ENCODE measurements at places on chromosomes 6 and 20.
A peak's percentile ranks its signal among the peaks of the same experiment; 100 is the strongest.

DNA sequence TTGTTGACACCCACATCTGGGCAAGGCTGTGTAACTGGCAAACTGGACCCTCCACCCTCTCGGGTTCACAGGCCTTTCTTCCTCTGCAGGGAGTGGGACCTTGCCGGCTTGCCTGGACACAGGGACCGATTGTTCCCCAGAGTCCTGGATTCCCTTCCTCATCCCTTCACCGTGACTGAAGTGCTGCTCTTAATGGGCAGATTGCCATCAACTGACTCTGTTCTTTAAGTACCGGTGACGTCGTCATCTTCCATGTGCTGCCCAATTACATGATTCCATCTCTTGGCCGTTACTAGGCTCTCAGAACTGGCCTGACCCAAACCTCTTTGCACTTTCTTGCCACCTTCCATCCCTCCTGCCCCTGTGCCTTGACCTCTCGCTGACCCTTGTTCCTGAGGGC, 85.4 kb downstream of the EYA4 start:
- no peak for DNase-seq

GRCh38 chr20:59023616-59024015, 4.4 kb downstream of the TUBB1 start:
- DNase-seq, result no peak

DNA sequence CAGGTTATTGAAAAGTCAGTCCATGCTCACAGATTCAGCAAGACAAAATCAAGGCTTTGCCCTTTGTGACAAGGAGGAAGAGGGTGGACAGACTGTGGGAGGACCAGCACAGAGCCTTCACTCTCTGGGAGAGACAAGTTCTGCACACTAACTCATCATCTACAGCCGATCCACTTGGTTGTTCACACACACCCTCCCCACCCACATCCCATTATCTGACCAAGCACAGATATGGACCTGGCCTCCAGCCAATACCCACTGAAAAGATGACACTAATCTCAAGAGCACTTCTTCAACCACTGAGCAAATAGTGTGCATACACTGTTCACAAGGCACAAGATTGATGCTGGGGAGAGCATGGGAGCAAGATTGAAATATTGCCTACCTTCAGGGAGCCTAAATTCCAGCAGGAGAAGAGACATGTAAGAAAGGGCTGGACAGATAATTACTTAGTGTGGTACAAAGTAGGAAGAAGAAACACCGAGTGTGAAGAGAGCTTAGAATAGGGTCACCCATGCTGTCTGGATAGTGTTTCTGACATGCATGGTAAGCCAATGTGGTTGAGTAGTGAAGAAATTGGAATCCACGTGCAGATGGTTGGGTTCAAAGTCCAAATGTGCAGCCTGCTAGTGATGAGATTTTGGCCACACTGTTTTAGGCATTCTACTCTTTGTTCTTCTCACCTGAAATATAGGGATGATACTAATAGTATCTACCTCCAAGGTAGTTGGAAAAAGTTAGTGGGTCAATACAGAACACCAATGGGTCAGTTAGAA, 21.7 kb upstream of the IL17A start:
- no peak for DNase-seq

DNA sequence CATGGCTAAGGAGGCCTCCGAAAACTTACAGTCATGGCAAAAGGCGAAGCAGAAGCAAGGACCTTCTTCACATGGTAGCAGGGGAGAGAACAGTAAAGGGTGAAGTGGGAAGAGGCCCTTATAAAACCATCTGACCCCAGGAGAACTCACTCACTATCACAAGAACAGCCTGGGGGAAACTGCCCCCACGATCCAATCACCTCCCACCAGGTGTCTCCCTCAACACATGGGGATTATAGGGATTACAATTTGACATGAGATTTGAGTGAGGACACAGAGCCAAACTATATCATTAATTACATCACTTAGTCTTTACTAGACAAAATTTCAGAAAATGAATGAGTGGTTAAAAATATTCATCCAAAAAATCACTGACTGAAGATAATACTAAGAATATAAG, 453.6 kb downstream of the COL12A1 start:
- no peak for DNase-seq

GRCh38 chr6:47836639-47837038, 54.8 kb downstream of the OPN5 start:
- DNase-seq, result no peak

GRCh38 chr6:153170511-153170910, 39.4 kb upstream of the RGS17 start:
- no peak for DNase-seq

DNA sequence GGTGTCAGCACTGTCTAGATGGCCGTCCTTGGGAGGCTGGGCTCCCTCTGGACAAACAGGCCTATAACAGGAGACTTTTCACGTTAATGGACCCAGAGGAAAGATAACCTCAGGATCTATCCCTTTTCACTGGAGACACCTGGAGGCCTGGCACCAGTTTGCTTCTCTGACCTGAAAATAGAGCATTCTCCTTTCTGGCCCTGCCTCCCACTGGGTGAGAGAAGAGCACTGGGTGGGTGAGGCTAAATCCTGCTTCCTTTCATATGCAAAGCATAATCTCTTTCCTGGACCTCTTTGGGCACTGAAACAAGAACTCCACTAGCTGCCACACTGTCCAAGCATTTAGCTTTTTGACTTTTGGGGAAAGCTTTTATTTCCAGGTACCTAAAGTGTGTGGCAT, 78.3 kb downstream of the FOXO3 start:
- no peak for DNase-seq

- peak; percentile 86 for DNase-seq
Measured at GRCh38 chr20:57947421-57948179, 237.8 kb upstream of the PMEPA1 start.

GRCh38 chr6:165804331-165805066, 141.5 kb upstream of the PDE10A start:
- peak; percentile 41 for DNase-seq

GRCh38 chr6:2752477-2753109, 1.9 kb upstream of the MYLK4 start:
- DNase-seq, result no peak

GRCh38 chr6:111943726-111944125, 70.5 kb upstream of the FYN start:
- DNase-seq, result no peak

DNA sequence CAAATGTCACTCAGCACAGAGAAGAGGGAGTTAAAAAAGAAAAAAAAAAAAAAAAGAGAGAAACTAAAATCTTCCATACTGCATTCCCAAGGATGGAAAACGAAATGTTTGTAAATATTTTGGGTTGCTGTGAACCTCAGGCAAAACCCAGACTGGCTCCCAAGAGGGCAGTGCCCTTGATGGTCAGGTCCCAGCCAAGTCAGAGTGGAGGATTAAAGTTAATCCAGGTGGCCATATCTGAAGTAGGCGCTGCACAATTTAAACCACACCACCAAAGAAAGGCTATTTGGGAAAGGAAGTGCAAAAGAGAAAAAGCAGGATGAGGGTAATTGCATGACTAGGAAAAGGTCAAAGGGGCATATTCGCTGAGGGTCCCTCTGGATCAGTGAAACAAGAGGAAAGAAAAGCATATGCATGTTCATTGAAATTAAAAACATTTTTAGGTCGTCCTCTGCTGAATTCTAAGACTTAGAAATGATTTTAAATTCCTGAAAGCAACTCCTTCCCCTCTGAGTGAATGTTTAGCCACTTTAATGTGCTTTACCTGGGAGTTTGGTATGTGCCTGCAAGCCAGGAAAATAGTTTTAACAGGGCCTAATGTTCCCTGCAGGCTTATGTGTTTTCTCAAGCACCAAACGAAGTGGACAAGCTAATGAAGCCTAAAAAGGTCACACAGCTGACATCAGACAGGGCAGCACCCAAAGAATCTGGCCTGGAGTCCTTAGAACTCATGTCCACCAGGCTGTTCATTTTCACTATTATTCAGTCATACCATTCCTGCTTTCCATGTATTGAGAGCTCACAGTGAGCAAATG, 159.1 kb downstream of the HACE1 start:
- DNase-seq, result no peak

GRCh38 chr20:47914792-47915191, 129.5 kb upstream of the SULF2 start:
- no peak for DNase-seq

GRCh38 chr6:88013015-88013414, 34.6 kb upstream of the SPACA1 start:
- no peak for DNase-seq

DNA sequence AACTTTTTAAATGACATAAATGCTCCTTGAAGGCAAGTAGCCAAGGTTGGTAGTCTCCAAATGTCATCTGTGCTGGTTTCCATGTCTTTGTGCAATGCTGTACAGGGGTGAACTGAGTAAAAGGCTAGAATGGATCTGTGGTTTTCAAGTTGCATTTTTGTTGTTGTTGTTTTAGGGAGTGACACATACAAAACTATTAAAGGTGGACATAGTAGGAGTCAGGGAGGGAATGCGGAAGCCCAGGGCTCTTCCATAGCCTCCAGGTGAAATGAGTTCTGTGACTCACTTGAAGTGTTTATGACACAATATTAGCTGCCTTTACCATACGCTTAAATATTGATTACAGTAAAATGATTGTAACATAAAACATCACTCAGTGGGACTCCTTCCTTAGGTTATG, 22.5 kb upstream of the QKI start:
- no peak for DNase-seq

DNA sequence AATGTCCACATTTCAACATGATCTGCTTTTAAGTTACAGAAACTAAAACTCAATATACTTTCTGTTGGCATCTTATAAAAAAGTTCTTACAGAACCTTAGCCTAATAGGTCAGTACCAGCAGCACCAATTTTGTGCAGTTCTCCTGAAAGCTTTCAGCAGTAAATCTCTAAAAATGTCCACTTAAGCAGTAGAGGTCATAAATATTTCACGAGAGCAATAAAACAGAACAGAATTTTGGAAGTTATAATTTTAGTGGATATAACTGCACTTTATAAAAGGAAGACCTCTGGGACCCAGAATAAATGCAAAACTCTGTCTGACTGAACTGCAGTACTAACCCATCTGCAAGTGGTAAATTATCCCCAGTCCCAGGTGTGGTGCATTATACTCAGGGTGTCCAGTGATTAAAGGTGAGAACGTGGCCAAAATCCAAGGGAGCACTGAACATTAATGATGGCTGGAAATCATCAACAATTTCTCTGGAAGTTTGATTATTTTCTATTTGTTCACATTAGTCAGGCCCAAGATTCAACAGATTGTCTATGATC, 172.6 kb upstream of the RSPO3 start:
- DNase-seq, result no peak

DNA sequence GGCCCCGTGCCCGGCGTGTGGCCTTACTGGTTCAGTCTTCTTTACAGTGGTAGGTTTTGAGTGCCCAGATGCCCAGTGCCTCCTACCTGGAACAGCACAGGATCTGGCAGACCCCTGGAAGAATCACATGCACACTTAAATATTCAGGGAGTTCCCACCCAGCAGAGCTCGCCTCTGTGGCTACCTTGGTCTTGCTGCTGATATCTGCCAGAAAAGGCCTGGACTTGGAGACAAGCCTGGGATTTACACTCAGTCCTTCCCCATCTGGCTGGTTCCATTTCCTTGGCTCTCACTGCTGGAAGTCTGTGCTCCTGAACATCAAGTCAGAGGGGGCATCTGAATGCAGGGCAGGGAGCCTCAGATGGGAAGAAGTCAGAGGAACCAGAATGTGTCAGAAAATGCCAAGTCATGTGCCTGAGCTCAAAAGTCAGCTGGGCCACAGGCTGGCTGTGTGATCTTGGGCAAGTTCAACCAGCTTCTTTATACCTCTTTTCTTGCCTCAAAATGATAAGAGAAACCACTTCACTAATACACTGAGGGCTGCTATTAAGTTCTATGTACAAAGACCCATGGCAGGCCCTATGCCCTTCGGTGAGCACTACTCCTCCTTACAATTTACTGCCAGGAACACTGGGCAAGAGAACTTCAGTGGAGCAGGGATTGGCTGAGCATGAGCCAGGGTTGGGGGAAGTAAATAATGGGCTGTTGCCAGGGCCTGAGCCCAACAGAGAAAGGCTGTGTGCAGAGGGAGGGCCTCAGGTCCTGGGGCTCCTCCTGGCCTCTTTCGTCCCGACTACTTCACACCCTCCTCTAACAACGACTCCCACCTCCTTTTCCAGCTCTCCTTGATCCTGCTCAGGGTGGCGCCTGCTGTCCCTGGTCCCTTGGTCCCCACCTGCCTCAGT, 158.1 kb upstream of the PROKR2 start:
- DNase-seq, result no peak

DNA sequence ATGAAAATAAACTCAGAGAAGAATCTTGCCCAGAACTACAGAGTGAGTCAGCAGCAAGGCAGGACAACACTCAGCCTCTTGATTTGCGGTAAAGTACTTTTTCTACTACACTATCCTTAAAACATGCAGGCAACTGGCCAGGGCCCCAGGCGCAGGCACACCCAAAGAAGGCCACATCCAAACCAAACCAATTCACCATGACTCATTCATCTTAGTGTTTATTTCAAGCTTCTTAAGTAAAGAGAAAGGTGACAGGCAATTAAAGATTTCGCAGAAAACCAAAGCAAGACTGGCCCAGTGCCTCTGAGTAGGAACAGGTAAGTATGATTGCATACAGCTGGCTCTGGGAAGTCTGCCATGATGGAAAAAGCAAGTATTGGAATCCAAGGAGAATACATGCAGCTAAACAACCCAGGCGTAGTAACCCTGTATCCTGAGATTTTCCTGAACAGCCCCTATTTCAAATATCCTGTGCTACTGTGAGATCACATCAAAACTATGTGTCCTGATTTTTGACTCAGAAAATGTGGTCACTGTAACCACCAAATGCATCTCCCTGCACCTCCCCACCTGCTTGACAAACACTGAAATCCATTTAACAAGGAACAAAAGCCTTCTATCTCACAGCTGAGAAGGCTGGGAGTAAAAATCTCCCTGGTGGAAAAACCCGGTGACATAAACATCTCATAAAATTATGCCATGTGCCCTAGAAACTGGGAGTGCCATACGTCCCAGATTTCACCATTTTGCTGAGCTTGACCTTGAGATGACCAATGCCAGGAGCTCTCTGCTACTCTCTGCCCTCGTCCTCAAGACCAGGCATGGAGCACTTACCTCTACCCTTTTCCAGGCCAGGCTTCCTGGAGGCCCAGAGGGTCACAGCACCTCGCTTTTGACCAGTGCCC, 12.4 kb downstream of the WFDC3 start:
- peak; percentile 93 for DNase-seq

DNA sequence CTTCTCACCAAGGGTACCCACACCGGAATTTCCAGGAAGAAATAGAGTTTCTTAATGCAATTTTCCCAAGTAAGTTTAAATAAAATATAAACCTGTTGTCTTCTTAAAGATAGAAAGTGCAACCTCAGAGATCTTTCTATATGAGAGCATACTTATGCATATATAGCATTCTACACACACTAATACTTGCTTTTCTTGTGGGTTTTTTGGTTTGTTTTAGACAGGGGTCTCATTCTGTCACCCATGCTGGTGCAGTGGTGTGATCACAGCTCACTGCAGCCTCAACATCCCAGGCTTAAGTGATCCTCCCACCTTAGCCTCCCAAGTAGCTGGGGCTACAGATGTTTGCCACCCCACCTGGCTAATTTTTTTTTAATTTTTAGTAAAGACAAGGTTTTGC, 15.7 kb downstream of the AMD1 start:
- no peak for DNase-seq

GRCh38 chr6:134706806-134707205, 243.1 kb downstream of the ALDH8A1 start:
- no peak for DNase-seq

- DNase-seq, result no peak
Measured at GRCh38 chr20:62232194-62232593, 6.1 kb upstream of the OSBPL2 start.

GRCh38 chr20:11502061-11502460, 415.6 kb upstream of the BTBD3 start:
- DNase-seq, result no peak

- DNase-seq, result no peak
Measured at GRCh38 chr6:127506894-127507293, 12.2 kb downstream of the MTCL3 start.

All from femur (tissue), 1 donor.